H1 (cell line): ENCODE measurements at places on chromosomes 4 and X. TPM values are rescaled to one million over a fixed set of nuclear protein-coding genes. Genes with fewer than 3 reads are reported as not detected.

Gene DRD5
- total RNA-seq: 0.11 TPM in 1 of 2 replicates, not detected in the other

Gene NR0B1
- total RNA-seq: 0.15 and 0.24 TPM in 2 replicates

Gene BEX5
- 9.9 and 12.0 TPM in 2 replicates for total RNA-seq

Gene FAM47B
- not detected in 2 replicates for total RNA-seq

Gene IQSEC2
- 48.5 and 54.9 TPM in 2 replicates for total RNA-seq

Gene GLRA2
- total RNA-seq: not detected in 2 replicates

Gene GCNA
- total RNA-seq: 0.95 and 0.96 TPM in 2 replicates

Gene NUDT11
- total RNA-seq: 37.6 and 39.3 TPM in 2 replicates

Gene PF4V1
- not detected in 2 replicates for total RNA-seq

Gene TCEAL7
- 11.6 and 12.9 TPM in 2 replicates for total RNA-seq

GRCh38 chrX:107747596-107748161, 27.9 kb downstream of the TSC22D3 start:
- DNase-seq: no peak

GRCh38 chrX:44873415-44874276, 658 bp downstream of the KDM6A start:
- DNase-seq: no peak

GRCh38 chr4:38091636-38092035, 131.4 kb downstream of the PTTG2 start:
- no peak for DNase-seq

DNA sequence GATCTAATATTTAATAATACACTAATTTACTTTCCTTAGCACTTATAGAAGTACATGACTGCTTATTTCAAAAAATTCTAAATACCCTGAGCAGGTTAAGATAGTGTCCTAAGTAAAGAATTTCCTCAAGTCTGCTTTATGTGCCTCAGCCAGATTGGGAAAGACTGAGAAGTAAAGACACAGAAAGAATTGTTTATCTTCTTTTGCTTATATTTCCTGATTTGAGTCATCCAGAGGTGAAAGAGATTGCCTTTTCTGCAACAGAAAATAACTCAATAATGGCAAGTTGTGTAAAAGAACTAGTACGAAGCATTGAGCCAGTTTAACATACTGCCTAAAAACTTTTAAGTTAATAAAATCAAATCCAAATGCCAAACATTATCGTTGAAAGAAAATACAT, 45.0 kb downstream of the NAF1 start:
- DNase-seq: no peak

- no peak for DNase-seq
Measured at GRCh38 chrX:16212024-16212423, 44.7 kb downstream of the MAGEB17 start.

DNA sequence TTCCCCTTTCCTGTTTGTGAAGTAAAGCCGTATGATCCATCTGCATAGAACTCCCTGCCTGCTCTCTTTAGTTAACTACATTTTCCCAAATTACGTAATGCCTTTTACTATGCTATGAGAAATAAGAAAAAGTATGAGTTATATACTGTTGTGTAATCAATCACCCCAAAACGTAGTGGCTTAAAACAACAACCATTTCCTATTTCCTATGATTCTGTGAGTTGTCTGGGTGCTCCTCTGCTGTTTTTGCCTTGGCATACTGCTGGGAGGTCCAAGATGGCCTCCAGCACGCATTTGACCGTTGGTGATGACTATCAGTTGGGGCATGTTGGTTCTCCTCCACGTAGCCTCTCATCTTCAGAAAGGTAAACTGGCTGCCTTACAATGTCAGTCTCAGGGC, 39.8 kb downstream of the BBS12 start:
- no peak for DNase-seq

DNA sequence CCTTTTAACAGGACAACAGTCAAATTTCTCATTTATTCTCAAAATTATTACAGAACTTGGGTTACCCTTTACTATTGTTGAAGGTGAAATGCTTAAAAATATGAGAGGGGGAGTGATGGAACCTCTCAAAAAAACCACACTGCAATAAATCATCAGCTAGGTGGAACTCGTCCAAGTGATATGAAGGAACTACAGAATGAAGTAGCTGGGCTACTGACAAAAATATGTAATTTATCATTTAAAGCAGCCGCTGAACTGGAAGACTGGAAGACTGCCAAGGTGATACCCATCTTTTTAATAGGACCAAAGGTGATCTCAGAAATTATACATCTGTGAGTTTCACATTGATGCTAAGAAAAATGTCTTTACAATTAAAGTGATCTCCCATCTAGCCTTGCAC, 597.7 kb upstream of the TENM3 start:
- no peak for DNase-seq

- DNase-seq: no peak
Measured at GRCh38 chr4:159639671-159640323, 536.9 kb downstream of the RAPGEF2 start.

DNA sequence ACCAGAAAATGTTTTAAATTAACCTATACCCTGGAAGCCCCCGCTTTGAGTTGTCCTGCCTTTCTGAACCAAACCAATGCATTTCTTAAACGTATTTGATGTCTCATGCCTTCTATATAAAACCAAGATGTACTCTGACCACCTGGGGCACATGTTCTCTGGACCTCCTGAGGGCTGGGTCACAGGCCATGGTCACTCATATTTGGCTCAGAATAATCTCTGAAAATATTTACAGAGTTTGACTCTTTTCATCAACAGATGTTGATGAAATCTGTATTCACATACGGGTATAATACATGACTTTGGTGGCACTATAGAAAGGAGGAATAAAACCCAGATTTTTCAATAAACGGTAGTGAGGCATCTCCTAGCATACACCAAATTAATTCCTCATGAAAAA, 55.7 kb downstream of the STAP1 start:
- DNase-seq: no peak

GRCh38 chr4:169898095-169898494, 128.1 kb downstream of the MFAP3L start:
- no peak for DNase-seq

DNA sequence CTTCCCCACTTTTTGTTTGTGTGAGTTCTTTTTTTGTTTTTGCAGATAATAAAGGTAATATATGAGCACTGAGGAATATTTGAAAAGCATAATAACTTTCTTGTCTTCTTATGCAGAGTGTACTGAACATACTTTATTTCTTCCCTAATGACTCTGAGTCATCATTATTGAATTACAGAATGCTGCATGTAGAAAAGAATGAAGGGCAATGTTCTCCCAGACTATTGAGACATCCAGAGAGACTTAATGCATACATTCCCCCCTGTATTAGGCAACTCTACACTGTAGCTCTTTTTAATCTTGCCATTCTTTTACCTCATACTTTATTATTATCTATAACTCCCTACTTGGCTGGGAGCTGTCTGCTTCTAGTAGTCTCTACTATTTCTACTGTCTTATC, 240.5 kb upstream of the ANKRD50 start:
- no peak for DNase-seq

GRCh38 chr4:137509855-137510282, 22.4 kb downstream of the PCDH18 start:
- DNase-seq: no peak

DNA sequence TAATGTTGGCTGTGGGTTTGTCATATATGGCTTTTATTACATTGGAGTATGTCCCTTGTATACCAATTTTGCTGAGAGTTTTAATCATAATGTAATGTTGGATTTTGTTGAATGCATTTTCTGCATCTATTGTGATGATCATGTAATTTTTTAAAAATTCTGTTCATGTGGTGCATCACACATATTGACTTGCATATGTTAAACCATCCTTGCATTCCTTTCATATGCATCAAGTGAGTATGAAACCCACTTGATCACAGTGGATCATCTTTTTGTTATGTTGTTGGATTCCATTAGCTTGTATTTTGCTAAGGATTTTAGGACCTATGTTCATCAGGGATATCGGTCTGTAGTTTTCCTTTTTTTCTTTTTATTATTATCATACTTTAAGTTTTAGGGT, 12.1 kb downstream of the HEPH start:
- DNase-seq: no peak

DNA sequence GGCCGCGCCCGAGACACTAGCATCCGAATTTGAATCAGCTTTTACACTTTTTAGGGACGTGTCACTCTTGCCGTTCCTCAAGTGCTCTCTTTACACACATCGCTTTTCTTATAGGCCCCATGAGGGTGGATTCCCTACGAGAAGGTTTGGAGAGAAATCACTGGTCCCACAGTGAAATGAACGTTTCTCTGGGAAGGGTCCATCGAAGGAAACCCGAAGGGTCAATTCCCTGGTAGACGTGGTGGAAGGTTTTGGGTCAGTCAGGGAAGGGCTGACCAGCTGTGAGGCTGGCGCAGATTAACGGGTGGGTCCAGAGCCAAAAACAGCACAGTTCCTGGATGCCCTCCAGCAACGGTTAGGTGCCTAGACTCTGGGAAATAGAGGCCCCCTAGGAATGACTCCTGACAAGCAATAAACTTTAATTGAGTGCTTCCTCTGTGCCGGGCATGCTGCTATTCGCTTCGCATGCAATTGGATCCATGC, 35.9 kb downstream of the ETDC start:
- no peak for DNase-seq

DNA sequence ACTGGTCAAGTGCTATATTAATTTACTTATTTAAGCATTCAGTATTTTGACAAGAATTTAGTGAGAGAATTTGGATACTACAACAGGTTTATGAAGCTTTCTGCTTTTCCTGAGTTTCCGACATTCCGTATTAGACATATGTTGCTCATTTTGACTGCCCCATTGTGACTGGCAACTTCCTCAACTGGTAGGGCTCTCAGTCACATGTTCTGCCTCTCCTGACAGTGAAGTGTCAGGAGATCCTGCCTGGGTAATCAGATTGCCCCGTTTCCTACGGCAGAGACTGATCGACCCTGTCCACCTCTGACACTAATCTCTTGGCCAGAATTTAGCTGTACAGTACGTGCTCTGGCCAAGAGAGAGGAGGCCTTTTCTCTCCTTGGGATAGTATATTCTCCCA, 49.5 kb downstream of the CLNK start:
- no peak for DNase-seq

DNA sequence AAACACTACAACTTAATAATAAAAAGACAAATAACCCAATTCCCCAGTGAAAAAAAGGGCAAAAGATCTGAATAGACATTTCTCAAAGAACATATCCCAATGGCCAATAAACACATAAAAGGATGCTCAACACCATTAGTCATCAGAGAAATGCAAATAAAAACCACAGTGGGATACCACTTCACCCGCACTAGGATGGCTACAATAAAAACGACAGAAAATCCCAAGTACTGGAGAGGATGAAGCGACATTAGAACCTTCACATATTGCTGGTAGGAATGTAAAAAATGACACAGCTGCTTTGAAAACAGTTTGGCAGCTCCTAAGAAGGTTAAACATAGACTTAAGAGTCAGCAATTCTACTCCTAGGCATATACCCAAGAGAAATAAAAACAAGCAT, 140.6 kb upstream of the ARX start:
- no peak for DNase-seq

- no peak for DNase-seq
Measured at GRCh38 chr4:53981066-53981465, 83.3 kb downstream of the CHIC2 start.

GRCh38 chrX:13693341-13693961, 4.5 kb downstream of the RAB9A start:
- DNase-seq: no peak

- DNase-seq: no peak
Measured at GRCh38 chr4:25113915-25114904, 46.0 kb downstream of the SEPSECS start.

DNA sequence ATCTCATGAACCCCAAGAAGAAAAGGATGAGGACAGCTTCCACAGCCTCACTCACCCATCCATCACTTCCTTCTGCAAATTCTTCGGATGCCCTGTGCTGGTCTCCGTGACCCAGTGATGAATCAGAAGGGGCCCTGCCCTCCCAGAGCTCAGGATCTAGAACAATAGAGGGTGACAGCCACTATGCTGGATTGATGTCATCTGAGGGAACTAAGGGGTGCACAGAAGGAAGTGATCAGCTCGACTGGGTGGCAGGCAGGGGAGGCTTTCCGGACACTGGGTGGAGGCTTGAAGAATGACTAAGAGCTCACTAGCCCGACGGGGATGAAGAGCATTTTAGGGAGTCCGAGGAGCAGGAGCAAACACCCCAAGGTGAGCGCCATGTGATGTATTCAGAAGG, 1.4 kb upstream of the ZNF185 start:
- no peak for DNase-seq

DNA sequence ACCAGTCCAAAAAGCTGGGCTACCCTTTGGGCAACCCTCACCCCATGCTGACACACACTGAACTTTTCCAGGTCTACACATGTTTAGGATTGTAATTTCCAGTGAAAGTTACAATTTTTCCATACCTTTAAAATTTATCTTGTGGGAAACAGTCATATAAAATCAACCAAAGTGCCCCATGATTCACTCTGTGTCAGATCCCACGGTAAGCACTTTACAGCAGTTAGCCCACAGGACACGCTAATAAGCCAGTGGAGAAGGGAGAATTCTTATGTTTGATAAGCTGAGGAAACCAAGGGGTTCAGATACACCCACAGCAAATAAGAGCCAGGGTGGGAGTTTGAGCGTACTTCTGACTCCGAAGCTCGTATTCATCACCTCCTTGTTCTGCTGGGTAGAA, 72.4 kb upstream of the TBL1X start:
- DNase-seq: no peak

- DNase-seq: no peak
Measured at GRCh38 chrX:110108381-110108821, 105.5 kb downstream of the TMEM164 start.
